ENCODE measurements at places on chromosomes 5 and 9.

DNA sequence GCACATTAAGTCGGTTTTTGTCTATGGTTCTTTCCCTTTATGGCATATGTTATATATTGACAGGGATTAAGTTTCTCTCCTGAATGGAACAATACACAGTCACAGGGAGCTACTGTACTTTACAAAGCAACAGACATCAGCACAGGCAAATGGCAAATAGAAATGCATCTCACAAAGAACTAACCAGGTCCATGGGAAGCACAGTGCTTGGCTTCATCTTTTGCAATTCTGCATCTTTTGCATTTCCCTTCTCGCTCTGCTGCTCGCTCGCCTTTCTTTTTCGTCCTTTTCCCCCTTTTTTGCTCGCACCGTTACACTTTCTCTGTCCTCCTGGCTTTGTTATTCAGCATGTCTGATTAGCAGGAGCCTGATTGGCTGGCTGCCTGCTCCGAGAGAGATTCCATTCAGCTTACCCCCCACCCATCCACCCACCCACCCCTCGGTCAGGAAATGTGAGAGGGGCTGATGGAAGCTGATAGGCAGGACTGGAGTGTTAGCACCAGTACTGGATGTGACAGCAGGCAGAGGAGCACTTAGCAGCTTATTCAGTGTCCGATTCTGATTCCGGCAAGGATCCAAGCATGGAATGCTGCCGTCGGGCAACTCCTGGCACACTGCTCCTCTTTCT is at the start of gene ADAMTSL1:
Gene ADAMTSL1, plus strand, starts transcription at position 502 of the 628 bp plus-strand sequence. Its CDS starts 80 bp downstream, at position 582.
- no peak for DNase-seq

DNA sequence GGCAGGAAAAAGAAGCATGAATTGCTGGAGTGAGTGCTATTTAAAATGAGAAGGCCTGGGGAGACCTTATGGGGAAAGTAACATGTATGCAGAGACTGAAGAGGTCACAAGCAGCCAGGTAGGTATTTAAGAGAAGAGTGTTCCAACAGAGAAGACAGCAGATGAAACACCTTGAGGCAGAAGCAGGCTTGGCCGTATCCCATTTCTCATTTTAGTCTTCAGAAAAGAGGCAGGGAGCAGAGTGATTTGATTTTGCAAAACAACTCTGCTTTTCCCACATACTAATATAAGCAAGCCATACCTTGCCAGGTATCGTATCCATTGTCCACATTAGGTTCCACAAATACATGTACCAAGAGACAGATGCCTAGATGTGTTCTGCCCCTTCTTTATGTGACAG is 244.3 kb downstream of the ASTN2 start:
- DNase-seq, result no peak

DNA sequence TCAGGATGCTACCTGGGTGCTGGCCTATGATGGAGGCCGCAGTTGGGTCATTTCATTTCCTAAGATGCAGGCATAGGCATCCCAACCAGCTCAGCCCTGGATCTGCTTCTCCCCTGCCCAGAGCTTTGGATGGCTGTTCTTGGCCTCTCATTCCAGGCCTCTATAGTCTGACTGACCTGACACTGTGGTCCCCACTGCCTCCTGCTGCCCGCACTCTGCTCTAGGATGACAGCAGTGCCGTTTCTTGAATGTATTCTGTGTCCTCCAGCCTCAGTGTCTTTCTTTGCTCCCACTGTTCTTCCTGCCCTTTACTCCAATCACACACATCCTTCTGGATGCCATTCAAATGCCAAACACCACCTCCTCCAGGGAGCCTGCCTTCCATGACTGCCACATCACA is 235.7 kb downstream of the HSPA4 start:
- DNase-seq, result peak; percentile 7

- peak; percentile 63 for DNase-seq
Observed at GRCh38 chr5:91313757-91314673, 69.1 kb downstream of the ARRDC3 start.

- DNase-seq, result no peak
Observed at GRCh38 chr5:76801803-76802195, 17.0 kb upstream of the F2RL1 start.

GRCh38 chr9:133239533-133240090 is 30.6 kb upstream of the OBP2B start:
- no peak for DNase-seq

GRCh38 chr5:116231288-116231687 is 146.5 kb downstream of the COMMD10 start:
- DNase-seq, result no peak

DNA sequence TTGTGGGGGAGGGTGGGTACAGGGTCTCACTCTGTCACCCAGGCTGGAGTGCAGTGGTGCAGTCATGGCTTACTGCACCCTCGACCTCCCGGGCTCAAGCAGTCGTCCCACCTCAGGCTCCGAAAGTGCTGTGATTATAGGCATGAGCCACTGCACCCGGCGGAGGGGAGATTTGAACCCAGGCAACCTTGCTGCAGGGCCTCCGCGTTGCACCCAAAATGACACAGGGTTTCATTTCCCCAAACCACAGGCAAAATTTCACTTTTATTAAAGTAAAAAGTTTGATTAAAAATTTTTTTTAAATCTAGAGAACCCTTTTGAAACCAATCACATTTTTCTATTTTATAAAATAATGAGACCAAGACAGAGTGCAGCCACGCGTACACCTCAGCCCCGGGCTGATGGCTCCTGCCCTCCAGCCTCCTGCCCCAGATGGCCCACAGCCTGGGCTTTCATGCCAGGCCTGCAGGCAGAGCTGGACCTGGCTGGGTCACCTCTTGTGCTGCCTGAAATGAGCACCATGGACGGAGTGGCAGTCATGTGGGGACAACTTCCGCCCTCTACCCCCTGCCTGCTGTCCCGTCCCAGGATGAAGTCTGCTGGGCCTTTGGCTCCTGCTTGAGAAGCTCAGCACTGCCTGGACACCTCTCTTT is 30.5 kb downstream of the USP20 start:
- DNase-seq, result no peak

DNA sequence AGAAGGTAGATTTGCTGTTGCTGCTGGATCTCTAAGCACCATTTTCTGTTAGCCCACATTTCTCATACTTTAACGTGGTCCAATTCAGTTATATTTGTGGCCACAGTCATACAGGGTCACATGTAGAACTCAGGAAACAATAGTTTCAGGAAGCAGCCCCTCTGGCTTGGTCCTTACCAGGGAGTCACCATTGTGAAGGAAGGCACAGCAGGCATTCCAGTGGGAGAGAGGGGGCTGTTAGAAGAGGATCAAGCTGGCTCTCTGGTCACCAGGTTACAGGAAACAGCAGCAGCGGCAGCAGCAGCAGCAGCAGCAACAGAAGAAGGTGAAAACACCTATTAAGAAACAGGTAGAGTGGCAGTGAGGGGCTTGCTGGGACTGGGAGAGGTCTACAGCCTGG is 14.5 kb downstream of the C9orf43 start:
- DNase-seq, result no peak

DNA sequence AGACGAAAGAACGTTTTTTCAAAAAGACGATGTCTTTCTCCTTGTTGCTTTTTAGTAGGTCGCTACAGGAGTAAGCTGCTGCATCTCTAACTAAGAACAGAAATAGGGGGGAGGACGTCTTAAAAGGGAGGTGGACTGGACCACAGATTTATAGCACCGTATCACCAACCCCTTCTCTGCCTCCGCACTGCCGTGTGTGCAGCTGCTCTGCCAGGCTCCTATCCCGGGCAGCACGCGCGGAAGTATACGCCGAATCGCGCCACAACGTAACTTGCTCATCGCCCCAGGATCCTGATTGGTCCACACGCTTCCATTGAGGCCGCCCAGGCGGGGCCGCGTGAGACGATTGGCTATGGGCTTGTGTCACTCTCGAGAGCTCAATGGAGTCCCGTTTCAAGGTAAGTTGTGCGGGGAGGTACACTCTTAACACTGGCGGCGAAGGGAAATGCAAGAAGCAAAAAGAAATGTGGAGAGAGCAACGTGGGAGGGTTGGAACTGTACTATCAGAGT is at the start of gene ELAVL2:
Gene ELAVL2, minus strand, starts transcription at position 121 of the 510 bp plus-strand sequence. CDS start 64,006 bp downstream, outside the sequence.
- DNase-seq, result peak; percentile 89

DNA sequence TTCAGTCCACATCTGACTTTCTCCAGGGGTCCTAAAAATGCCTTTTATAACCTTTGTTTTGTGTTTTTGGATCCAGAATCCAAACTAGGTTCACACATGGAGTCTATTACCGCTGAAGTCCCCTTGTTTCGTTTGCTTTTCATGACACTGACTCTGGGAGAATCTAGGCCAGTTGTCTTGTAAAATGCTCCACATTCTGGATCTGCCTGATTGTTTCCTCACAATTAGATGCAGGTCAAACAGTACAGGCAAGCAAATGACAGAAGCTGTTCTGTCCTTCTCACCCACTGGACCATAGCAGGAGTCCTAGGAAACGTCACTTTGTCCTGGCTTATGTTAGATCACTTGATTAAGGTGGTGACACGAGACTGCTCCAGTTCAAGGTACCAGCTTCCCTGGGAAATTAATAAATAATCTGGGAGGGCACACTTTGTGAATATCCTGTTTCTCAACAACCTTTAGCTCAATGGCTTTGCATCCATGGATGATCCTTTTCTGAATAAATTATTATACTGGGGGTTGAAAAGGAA is 34.1 kb downstream of the FABP6 start:
- DNase-seq, result peak; percentile 33

- no peak for DNase-seq
Observed at GRCh38 chr5:167633114-167633513, 658.3 kb upstream of the WWC1 start.

GRCh38 chr5:68748101-68748500 is 345.7 kb upstream of the SLC30A5 start:
- DNase-seq, result no peak

- DNase-seq, result no peak
Observed at GRCh38 chr5:180303226-180304015, 11.5 kb upstream of the MAPK9 start.

- DNase-seq, result no peak
Observed at GRCh38 chr5:33308586-33308985, 132.2 kb upstream of the TARS1 start.

DNA sequence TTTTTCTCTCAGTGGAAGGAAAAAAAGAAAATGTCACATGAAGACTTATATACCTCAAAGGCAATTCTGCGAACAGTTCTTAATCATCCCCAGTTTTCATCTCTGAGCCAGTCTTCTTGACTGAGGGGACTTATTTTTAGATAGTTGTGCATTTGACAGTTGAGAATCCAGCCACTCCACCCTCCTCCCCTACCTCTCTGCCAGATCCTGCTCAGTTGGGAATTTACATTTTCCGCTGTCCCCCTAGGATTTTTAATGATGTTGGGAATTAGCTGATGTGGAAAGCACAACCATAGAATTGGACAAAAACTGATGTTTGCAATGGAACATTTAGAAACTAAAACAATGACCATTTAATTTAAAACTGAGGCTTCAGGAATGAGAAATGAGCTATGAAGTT is 194.3 kb upstream of the PIK3R1 start:
- no peak for DNase-seq

DNA sequence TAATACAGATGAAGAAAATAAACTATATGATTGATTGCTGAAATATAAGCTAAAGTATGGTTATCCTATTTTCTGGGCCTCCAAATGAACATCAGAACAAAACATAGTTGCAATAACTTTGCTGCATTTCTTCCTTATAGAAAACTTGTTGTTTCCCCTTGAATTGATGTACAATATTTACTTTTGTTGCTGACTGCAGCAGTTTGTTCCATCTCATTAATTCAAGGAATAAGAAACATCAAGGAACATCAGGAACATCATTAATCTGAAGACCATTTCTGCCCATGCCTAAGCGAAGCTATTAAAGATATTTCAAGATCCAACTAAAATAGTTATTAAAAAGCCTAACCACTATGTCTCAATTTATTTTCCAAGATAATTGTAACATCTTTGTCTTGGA is 363.6 kb upstream of the EDIL3 start:
- no peak for DNase-seq

DNA sequence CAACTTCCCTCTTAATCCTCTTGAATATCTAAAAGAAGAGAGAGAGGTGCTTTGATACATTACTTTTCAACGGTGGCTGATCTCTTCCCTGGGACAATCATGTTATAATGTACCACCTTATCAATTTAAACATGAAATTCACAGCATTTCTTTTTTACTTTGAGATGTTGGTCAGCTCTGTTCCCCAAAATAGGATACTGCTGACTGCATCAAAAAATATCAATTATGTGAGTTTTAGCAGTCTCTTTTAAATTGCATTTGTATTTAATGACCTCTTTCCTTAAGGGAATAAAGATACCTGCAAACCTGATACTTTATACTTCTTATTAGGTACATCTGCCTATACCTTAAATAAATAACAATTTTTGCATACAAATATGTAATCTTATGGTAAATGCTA is 58.4 kb upstream of the MARCHF11 start:
- DNase-seq, result no peak

GRCh38 chr5:2300861-2301574 is 418.3 kb upstream of the IRX4 start:
- no peak for DNase-seq

GRCh38 chr9:109574061-109574882 is 76.2 kb upstream of the PTPN3 start:
- no peak for DNase-seq

- DNase-seq, result no peak
Observed at GRCh38 chr5:93572101-93572607, 8.9 kb downstream of the NR2F1-AS1 start.

- DNase-seq, result no peak
Observed at GRCh38 chr5:89236900-89237299, 353.9 kb upstream of the MEF2C start.

DNA sequence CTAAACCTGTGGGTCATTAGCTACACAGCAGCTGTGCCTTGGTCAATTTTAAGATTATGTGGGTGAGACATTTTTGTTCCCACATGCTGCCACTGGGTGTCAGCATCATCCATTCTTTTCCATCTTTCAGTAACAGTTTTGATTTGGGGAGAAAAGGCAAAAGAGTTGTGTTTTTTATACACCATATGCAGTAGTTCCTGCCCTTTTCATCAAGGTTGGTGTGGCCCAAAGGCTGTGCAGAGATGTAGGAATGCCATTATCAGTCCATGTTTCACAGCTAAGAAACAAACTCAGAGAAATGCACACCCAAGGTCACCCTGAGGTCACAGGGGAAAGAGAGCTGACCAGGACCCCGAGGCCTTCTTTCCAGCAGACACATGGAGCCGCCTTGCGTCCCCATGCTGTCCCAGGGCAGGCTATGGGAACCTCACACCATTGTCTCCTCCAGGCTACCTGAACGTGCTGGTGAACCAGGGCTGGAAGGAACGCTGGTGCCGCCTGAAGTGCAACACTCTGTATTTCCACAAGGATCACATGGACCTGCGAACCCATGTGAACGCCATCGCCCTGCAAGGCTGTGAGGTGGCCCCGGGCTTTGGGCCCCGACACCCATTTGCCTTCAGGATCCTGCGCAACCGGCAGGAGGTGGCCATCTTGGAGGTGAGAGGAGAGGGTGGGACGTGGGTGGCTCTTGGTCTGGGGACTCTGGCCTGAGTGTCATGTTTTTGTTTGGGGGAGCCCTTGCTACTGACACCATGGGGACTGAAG is 27.8 kb upstream of the GRPEL2 start:
- DNase-seq, result no peak

- no peak for DNase-seq
Observed at GRCh38 chr5:98604301-98604700, 169.2 kb upstream of the RGMB start.

DNA sequence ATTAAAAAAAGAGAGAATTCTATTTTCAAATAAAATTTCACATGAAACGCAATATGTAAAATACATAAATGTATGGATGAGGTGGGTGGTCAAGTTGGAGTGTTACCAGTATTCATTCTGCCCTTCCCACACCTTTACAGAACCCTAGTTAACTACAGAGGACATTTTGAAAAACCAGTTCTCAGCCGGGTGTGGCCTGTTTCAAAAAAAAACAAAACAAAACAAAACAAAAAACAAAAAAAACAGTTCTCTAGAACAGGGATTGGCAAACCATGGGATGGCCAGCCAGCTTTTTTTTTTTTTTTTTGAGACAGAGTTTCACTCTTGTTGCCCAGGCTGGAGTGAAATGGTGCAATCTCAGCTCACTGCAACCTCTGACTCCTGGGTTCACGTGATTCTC is 28.4 kb upstream of the HK3 start:
- no peak for DNase-seq

Data from C1 segment of cervical spinal cord (tissue), 14 donors.